Progenitor cell of endocrine pancreas (in vitro differentiated cells): ENCODE measurements at places on chromosomes 6 and 20.
A peak's percentile ranks its signal among the peaks of the same experiment; 100 is the strongest.

- peak; percentile 76 for DNase-seq
Measured at GRCh38 chr6:84422380-84422968, 195.0 kb upstream of the CEP162 start.

DNA sequence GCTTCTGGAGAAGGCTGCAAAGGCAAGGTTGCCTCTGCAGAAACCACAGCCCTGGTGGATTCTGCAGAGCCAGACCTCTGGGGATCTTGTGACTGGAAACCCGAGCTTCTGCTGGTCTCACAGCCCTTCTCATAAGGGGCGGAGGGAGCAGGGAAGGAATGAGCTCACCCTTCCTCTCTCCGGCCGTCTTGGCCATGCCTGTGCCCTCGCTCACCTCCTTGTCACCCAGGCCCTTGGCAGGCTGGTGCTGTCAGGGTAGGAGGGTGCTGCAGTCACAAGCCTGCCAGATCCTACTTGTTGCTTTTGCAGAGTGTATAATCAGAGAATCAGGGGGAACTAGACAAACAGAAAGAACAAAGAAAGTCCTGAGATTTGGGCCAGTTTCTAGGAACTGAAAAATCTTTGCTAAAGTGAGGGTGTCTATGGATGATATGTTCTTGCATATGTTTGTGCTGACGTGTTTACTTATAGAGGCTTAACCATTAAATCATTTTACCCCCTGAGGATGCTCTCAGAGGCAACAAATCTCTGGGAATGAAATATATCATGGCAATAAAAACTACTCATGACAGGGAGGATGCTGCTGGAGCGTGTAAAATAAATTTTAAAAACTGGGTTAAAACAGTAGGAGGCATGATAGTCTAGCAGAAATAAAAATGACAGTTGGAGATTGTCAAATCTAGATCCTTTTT, 244.9 kb upstream of the SOX4 start:
- no peak for DNase-seq

DNA sequence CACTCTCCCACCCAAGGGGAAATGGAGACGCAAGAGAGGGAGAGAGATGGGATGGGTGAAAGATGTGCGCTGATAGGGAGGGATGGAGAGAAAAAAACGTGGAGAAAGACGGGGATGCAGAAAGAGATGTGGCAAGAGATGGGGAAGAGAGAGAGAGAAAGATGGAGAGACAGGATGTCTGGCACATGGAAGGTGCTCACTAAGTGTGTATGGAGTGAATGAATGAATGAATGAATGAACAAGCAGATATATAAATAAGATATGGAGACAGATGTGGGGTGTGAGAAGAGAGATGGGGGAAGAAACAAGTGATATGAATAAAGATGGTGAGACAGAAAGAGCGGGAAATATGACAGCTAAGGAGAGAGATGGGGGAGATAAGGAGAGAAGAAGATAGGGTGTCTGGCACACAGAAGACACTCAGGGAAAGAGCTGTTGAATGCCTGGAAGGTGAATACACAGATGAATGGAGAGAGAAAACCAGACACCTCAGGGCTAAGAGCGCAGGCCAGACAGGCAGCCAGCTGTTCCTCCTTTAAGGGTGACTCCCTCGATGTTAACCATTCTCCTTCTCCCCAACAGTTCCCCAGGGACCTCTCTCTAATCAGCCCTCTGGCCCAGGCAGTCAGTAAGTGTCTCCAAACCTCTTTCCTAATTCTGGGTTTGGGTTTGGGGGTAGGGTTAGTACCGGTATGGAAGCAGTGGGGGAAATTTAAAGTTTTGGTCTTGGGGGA, 754 bp downstream of the TNF start:
- DNase-seq = no peak

- no peak for DNase-seq
Measured at GRCh38 chr20:63172726-63173125, 43.2 kb downstream of the YTHDF1 start.

DNA sequence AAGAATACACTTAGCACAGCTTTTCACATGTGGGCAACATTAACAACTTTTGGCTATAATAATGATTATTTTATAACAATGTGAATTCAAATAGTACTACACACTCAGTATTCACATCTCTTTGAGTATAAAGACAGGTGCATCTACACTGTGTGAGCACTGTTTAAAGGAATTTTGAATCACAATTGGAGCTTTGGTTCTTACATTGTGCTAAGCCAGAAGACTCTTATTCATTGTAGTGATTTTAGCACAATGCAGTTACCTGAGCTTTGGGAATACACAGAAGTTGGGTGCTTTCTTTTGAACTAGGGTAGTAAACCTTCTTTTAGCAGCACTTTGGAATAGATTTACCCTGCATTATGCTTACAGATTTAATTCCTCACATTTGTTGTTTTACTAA, 20.5 kb downstream of the RIMS1 start:
- DNase-seq = no peak

DNA sequence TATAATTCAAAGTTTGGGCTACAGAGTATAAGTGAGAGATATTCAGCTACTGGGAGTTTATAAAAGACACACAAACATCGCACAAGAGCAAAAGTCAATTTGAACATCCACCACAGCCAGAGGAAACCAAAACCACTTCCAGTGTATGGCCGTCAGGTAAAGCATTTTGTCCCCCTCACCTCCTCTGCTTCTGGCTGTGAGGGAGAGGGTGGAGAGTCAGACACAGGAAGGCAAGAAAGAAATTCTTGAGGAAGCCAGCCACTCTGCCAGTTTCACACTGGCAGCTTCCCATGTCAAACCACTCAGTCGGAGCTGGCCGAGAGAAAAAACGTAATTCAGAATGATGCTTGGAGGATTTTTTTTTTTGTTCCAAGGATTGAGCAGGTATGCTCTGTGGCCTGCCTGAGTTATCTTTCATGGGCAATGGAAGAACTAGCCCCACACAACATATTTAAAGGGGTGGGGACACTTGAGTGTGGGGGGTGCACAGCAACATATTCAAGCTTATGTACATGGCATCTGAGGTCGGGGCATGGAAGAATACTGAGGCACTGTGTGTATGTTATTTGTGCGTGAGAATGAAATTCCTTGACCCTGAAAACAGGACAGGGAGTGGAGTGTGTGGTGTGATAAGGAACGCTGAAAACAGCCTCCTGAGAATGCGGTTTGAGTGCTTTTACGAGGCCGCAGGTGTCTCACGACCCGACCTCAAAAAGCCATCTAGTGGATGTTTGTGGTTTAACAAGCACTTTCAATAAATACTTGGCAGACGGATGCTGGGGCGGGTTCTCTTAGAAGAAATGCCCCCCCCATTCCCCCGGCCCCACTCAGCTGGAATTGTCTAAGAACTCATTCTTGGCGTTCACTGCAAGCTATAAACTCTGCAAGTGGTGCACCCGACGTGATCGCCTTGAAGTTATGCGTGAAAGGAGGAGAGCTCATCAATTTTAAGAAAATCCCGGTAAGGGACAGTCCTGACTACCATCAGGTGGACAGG, 27.5 kb upstream of the ZBTB22 start:
- DNase-seq = peak; percentile 28

- no peak for DNase-seq
Measured at GRCh38 chr20:24658920-24659660, 189.7 kb downstream of the SYNDIG1 start.

DNA sequence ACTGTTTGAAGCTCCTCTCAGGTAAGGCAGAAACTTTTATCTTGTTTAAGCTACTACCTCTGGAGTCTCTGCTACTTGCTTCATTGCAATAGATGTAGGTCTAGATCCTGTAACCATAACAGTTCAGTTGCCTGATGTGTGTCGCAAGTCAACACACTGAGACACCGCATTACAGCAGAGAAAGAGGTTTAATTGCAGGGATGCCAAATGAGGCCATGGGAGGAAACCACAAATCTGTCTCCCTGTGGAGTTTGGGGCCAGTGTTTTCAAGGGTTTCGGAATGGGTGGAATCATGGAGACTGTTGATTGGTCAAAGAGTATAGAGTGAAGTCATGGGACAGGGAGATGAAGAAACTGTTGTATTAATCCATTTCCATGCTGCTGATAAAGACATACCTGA, 57.1 kb upstream of the RBM24 start:
- DNase-seq = no peak

GRCh38 chr6:128919412-128920180, 36.7 kb downstream of the LAMA2 start:
- no peak for DNase-seq

- no peak for DNase-seq
Measured at GRCh38 chr6:159691133-159691962, 1.7 kb downstream of the SOD2 start.

GRCh38 chr6:85261271-85261670, 188.6 kb upstream of the NT5E start:
- DNase-seq = no peak

DNA sequence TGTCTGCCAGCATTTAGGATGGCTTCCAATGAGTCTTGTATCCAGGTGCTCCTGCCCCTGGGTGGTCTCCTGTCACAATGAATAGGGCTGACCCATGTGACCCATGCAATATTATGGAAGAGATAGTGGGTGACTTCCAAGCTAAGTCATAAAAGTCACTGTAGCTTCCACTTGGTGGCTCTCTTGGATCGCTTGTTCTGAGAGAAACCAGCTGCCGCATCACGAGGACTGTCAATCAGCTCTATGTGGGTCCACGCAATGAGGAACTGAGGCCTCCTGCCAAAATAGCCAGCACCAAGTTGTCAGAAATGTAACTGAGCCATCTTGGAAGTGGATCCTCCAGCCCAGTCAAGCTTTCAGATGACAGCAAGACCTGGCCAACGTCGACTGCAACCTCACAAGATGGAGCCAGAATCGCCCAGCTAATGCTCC, 14.9 kb upstream of the MATN4 start:
- no peak for DNase-seq

- DNase-seq = no peak
Measured at GRCh38 chr20:50252701-50253100, 62.1 kb downstream of the CEBPB start.

DNA sequence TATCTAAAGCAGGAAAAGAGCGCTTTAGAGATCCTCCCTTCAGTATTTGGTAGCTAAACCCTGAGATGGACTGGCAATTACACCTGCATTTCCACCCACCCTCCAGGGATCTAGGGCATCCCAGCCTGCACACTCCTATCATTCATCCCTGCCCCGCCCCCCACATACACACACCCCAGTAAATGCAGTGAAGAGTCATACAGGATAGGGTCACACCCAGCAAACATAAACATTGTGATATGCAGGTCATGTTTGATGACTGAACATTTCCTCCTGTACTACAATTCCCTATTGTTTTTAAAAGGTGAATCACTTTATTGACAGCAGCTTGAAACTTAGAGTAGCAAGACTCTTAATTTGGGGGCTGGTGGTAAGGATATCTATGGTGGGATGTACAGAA, 112.9 kb downstream of the FOXO3 start:
- no peak for DNase-seq

GRCh38 chr20:25659999-25660398, 36.2 kb upstream of the NANP start:
- no peak for DNase-seq
